Right atrium auricular region (tissue), 2 donors: ENCODE measurements at places on chromosomes 11 and 22.
A peak's percentile ranks its signal among the peaks of the same experiment; 100 is the strongest.

GRCh38 chr11:83540112-83540675, 254.0 kb upstream of the CCDC90B start:
- DNase-seq = no peak

GRCh38 chr11:123526918-123527317, 96.8 kb downstream of the GRAMD1B start:
- no peak for DNase-seq

- peak; percentile 85 for DNase-seq
Measured at GRCh38 chr11:6362873-6363678, 27.2 kb upstream of the SMPD1 start.

GRCh38 chr11:121099885-121100284, 1.2 kb upstream of the TECTA start:
- DNase-seq = no peak

DNA sequence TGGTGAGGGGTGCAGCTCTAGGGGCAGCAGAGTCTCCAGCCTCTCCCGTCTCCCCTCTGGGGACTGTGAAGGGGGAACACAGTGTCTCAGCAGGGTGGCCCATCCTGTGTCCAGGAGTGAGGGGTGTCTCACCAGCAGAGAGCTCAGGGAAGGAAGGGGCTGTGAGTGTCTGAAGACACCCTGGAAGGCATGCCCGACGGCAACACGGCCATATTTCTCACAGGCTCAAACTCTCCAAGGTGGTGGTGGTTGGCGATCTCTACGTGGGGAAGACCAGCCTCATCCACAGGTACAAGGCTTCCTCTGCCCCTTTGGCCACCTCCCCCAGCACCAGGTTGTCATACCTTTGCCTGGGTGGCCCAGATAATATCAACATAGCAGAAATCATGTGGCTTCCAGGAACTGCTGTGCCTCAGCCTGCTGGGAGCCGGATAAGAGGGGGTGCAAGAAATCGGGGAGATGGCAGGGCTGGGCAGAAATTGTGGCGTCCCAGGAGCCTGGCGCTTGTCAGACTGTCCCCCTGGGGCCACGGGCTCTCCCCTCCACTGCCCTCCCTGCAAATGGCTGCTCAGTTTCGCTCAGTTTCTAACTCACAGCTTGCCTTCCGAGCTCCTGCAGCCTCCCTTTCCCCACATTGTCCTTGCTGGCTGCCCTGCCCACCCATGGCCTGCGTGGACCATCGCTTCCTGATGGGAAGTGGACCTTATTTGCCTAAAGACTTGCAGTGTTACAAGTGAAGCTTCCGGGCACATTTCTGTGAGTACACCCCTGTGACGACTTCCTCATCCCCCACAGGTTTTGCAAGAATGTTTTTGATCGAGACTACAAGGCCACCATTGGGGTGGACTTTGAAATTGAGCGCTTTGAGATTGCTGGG, 7.2 kb downstream of the RAB36 start:
- DNase-seq = no peak

- DNase-seq = no peak
Measured at GRCh38 chr11:33997584-33998251, 53.8 kb upstream of the CAPRIN1 start.

DNA sequence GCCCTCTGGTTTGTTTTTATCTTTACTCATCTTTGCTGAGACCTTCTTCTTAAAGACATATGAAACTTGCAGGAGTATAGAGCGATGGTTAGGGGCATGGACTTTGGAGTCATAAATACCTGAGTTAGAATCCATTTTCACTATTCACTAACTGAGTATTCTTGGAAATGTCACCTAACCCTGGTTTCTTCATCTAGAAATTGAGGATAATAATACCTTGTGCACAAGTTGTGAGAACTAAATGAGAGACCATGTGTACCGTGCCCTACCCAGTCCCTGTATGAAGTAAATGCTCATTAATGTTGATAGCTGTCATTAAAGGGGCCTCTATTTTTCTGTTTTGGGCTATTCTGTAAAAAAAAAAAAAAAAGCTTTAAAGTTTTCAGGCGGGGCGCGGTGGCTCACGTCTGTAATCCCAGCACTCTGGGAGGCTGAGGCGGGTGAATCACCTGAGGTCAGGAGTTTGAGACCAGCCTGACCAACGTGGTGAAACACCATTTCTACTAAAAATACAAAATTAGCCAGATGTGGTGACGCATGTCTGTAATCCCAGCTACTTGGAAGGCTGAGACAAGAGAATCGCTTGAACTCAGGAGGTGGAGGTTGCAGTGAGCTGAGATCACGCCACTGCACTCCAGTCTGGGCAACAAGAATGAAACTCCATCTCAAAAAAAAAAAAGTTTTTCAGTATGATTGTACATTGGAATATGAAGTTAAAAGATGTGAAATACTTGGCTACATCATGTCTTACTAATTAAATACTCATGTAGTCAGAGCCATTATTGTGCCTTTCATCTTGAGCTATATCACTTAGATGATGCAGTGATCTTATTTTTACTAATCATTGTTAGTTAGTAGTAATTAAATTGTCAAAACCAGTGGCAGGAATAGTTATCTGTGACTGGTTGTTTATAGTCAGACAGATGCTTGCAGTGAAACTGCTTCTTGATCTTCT, 95.0 kb downstream of the AMOTL1 start:
- no peak for DNase-seq

DNA sequence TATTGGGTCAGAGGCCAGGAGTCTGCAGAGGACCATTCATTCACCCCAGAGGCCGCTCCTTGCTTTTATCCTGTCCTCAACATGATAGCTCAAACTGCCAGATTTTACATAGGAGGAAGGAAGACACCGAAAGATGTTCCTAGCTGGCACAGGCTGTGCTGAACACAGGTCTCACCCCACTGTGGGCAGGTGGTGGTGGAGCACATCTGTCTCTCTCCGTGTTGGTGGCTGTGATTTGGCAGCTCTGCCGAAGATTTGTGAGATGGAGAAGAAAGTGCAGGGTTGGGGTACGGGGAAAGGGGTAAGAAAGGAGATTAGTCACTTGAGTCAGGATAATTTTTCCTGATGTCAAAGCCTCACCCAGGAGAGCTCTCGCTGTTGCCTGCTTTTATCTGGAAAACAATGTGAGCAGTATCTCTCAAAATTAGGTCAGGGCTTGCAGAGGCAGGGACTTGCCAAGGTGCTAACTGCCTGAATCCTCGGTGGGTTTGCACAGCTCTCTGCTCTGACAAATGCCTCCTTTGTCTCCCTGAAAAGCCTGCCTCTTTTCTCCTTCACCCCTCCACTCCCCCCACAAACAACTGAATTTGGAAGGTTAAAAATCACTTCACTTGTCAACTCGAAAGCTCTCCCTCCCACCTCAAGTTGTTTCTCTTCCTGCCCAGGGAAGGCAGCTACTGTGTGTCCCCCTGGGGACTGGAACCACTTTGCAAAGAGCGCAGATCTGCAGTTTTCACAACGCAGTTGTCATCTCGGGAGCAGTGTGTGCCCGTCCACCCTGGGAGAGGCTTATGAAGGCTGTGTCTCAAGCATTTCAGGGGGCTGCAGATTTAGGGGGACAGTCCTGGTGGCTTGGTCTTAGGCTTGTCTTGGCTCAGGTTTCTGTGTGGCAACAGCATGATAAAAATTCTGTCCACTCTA, 299.7 kb downstream of the ST3GAL4 start:
- no peak for DNase-seq

GRCh38 chr22:31579835-31580242, 82.2 kb downstream of the PISD start:
- DNase-seq = no peak

DNA sequence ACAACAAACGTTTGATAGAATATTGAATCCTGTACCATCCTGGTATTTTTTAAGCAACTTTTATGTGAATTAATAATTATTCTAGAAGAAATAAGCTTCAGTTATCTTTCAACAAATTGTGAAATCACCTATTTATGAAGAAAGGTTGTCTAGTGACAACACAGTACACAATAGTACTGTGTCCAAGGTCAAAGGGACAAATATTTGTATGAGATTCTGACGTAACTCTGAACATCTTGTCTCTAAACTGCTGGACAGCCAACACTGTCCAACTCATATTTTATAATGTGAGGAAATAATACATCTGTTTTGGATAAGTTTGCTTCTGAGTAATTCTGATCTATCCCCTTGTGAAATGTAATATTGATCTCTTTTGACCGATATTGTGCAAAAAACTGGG, 18.9 kb downstream of the CASP5 start:
- DNase-seq = no peak

- no peak for DNase-seq
Measured at GRCh38 chr22:23127788-23128187, 14.0 kb downstream of the RSPH14 start.

GRCh38 chr11:72741849-72742512, 10.2 kb downstream of the ARAP1 start:
- no peak for DNase-seq

GRCh38 chr11:12569499-12570425, 104.5 kb upstream of the TEAD1 start:
- no peak for DNase-seq

DNA sequence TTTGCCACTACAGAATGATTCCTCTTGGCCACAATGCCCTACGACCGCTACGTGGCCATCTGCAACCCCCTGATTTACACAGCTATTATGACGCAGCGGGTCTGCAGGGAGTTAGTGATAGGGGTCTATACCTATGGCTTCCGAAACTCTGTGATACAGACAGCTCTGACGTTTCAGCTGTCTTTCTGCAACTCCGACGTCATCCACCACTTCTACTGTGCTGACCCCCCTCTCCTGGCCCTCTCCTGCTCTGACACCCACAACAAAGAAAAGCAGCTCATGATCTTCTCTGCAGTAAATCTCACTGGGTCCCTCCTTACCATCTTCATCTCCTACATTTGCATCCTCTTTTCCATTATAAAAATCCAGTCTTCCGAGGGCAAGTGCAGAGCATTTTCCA, 52.3 kb upstream of the OR5P2 start:
- no peak for DNase-seq

DNA sequence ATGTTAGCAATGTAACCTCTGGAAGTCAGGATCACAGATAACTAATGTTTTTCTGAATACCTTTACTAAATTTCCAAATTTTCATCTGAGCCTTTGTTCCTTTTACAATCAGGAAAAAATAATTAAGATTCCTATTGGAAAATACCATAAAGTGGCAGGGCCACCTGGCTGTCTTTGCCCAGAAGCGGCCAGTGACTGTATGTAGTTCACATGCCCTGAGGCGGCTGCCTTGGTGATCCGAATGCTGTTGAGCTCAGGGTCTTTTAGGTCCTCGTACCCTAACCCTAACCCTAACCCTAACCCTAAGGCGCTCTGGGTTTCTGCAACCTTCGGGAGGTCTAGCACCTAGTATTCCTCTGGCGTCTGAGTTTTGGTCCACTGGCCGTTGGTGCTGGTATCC, 8.5 kb upstream of the ARFGAP3 start:
- no peak for DNase-seq

GRCh38 chr22:28922540-28923244, 39.3 kb downstream of the ZNRF3 start:
- DNase-seq = no peak

DNA sequence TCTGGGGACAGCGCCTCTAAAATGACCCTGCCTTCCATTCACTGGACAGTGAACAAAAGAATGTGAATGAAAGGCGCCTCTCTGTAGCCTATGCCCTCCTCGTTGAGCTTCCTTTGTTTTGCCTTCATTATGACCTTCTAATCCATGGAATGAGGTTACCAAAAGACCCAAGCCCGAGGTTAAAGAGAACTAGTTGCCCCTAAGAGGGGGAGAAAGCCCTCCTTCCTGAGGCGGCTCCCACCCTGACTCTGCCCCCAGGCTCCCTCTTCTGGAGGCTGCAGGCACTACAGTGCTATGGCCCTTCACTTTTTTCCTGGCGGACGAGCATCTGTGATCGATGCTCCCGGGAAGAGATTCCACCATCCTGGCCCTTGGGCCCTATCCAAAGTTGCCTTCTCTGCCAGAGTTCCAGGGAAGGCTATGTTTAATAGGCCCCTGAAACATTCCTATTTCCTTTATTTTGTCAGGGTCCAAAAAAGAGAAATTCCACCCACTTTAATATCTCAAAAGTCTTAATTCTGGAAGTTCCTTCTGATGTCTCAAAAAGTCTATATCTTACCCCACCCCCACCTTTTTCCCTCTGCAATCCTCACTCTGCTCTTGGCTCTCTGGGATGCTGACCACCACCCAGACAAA, 147.3 kb downstream of the FEZ1 start:
- no peak for DNase-seq

- DNase-seq = no peak
Measured at GRCh38 chr11:12761029-12761428, 86.8 kb downstream of the TEAD1 start.

GRCh38 chr22:44944883-44945601, 64.8 kb downstream of the PHF21B start:
- no peak for DNase-seq

GRCh38 chr11:131373756-131374155, 3.3 kb downstream of the NTM start:
- DNase-seq = no peak

DNA sequence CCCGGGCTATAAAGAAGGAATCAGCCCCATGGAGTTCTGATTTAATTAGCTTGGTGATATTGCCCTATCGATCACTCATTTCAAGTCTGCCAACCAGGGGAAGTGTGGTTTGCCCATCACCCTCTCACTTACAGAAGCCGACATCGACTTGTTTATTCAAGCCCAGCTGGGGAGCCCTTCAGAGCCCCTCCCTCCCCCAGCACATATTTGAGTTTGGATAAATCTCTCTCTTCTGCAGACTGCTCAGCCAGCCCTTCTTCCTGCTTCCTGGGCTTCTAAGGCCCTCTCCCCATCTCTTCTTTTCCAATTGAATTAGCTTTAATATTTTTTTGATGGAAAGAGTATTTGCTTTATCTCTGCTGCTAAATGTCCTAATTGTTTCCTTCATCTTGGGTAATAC, 299.0 kb downstream of the MIAT start:
- no peak for DNase-seq

DNA sequence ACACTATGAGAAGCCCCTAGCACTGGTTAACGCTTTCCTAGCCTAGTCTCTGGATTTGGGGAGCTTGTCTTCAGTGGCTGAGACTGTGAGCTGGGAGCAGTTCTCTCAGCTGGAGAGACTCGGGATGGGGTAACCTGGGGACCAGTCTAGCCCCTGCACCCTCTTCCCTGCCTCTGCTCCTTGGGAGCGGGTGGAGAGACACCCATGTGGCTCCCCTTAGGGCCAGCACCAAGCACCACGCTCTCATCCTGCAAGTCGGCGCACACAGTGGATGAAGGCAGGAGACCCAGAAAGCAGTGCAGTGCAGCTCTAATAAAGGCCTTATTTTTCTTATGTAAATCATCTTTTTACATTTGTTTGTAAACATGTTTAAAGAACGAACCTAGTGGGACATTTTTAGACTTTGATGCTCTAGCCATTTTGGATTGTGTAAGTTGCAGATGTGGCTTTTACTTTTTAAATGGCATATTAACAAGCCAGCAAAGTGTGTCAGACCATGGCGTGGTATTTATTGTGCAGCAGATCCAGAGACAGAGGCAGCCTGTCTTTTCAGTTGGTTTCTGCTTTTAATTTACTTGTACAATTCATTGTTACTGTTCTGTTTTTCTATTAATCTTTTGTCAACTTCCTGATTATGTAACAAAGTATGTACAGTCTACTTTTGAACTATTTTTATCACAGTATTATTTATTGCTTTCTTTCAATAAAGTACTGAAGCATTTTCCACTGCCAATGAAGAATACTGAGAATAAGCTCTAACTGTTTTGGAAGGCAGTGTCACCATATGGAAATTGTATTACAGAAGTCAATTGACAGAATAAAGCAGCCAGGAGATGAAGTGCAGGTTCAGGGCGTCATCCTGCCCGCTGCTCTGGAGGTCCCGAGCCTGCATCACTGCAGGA, 14.4 kb upstream of the CTTN start:
- no peak for DNase-seq

- DNase-seq = no peak
Measured at GRCh38 chr11:61198361-61198760, 5.0 kb upstream of the PGA3 start.

- no peak for DNase-seq
Measured at GRCh38 chr22:43570531-43571165, 158.8 kb downstream of the MPPED1 start.
